Activated CD4-positive, alpha-beta T cell treated with anti-CD3 and anti-CD28 coated beads for 24 hours (primary cell): ENCODE measurements at places on chromosomes 6 and 20.

DNA sequence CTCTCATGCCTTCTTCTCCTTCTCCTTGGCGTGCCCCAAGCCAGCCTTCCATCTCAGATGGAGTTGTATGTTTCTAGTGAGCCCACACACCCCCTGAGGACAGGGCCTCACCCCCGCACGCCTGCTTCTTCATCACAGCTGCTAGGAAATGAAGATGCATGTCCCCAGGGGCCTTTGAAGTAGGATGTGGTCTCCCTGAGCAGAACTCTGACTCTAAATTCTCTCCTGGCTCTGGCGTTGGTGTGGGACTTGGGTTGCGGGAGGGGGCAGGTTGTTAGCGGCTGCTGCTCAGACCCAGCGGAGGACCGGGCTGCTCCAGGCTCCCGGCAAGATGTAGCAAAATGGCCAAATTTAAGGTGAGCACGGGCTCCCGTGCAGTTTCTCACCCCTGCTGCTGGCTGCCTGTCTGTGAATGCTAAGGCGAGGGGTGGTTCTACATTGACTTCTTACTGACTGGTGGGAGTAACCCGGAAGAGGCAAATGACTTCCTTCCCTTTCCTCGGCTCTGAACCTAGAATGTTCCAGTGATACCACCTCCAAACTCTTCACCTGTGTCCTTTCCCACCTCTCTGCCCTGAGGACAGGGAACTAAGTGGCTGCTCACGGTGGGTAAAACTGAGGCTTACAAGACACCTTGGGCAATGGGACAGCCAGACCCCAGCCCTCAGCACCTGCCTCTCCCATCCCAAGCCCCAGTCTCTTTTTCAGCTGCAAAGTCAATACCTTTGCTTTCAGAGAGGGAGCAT, 8.8 kb downstream of the SYNJ2 start:
- DNase-seq, result no peak

GRCh38 chr6:62903266-62903665, 308.0 kb upstream of the FKBP1C start:
- DNase-seq, result no peak

DNA sequence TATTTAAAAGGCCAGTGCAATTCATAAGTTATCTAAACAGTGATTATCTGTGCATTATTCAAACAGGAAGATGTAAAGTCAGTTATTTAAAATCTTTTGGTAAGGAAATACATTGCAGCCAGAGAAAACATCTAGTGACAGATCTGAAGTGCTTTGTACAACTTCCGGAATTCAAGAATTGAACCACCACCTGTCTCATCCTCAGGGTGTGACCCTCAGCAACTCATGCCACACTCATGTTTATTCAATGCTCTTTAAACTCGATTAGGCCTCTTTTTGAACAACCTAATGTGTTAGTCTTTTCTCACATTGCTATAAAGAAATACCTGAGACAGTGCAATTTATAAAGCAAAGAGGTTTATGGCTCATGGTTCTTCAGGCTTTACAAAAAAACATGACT, 62.6 kb upstream of the GGTLC1 start:
- DNase-seq, result no peak

DNA sequence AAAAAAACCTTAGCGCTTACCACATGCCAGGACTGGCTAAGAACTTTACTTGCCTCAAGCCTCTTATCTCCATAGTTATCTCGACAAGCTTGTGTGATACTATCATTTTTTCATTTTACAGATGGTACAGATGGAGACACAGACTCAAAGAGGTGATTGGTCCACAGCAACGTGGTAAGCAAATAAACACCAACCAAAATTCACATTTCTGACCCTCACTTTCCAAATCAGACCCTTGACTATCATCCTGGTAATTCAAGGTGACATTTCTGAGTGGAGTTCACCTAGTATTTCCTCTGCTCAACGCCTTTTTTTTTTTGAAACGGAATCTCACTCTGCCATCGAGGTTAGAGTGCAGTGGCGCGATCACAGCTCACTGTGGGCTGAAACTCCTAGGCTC, 25.9 kb upstream of the ILRUN start:
- DNase-seq, result no peak

DNA sequence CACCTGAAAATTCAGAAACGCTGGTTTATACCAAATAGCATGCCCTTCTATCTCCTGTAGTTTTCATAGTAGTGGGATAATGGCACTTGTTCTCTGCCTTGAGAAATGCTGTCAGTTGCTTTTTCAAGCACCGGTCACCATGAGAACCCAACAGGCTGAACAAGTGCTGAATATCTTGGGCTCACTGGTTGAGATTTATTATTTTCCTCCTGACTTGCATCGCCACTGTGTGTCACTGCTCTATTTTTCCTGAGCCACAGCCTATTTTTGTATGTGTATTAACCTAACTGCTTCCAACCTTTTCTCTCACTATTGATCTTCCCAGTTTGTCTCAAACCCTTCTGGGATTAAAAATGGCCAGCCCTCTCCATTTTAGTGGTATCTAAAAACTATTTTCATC, 71.9 kb downstream of the OPN5 start:
- no peak for DNase-seq

- DNase-seq, result no peak
Observed at GRCh38 chr6:163062790-163063189, 335.0 kb downstream of the PACRG start.

GRCh38 chr20:46186210-46186609, 68.1 kb downstream of the CD40 start:
- DNase-seq, result no peak

DNA sequence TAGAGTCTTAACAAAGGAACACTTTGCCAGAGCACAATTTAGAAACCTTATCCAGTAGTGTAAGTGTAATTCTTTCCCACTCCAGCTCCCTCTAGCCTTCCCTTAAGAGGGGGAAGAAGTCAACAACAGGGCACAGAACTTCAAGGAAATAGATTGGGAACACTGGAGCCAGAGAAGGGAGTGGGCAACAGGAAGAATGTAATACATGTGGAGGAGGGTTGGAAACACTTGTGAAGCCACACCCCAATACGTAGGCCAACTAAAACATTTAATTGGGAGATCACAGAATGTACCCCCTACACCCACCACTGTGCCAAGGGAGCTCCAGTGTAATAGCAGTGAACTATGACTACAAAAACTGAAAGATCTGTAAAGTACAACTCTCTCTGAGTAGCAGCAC, 735.7 kb upstream of the HS3ST5 start:
- no peak for DNase-seq

DNA sequence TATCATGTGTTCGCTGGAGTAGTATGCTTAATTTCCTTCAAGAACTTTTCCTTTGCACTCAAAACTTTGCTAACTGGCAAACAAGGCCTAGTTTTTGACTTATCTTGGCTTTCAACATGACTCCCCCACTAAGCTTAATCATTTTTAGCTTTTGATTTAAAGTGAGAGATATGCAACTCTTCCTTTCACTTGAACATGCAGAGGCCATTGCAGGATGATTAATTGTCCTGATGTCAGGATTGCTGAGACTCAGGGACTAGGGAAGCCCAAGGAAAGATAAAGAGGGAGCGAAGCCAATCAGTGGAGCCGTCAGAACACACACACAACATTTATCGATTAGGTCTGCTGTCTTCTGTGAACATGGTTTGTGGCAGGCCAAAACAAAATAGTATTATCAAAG, 491.4 kb downstream of the CBLN4 start:
- DNase-seq, result no peak

DNA sequence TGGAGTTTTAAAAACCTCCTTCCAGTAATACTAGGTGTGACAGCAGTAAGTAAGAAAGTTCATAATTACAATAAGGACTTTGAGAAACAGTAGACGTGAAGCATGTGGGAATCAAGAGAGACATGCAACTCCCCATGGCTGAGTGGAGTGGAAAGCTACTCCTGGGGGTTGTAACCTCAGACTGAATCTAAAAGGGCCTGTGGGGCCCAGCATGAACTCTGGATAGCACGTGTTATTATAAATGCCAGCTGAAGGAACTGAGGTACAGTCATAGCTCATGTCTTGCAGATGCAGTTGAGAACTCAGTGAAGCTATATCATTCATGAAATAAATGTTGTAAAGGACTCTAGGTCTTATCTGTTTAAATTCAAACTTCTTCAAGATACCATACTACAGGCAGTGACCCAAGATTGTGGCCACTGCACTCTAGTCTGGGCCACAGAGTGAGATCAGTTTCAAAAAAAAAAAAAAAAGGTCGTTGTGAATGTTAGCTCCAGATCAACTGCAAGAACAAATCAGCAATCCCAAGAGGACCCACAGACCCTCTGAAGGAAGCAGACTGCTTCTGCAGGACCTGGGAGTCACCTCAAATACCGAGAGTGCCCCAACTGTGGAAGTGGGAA, 189.3 kb downstream of the TRDN start:
- DNase-seq, result no peak
